Stimulated activated CD4-positive, alpha-beta T cell treated with anti-CD3 and anti-CD28 coated beads, TNF-alpha, amount 100 ng/mL, for 24 hours (primary cell): ENCODE measurements at places on chromosomes 7 and 10.

DNA sequence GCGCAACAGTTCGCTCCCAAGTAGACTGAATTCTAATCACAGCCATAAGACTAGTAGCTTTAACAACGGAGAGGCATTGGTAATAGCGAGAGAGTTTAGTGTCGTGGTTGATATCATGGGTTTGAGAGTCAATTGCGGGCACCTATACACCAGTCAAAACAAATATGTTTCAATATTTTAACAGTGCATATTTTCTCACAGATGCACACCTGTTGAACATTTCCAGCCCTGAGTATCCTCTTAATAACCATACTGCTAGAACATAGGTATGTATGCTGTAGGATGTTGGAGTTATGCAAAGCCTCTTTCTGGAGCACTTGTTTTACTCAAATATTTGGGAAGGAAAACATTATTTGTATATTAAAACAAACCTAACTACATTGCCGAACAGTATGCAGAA is 92.9 kb downstream of the FAM107B start:
- no peak for DNase-seq

DNA sequence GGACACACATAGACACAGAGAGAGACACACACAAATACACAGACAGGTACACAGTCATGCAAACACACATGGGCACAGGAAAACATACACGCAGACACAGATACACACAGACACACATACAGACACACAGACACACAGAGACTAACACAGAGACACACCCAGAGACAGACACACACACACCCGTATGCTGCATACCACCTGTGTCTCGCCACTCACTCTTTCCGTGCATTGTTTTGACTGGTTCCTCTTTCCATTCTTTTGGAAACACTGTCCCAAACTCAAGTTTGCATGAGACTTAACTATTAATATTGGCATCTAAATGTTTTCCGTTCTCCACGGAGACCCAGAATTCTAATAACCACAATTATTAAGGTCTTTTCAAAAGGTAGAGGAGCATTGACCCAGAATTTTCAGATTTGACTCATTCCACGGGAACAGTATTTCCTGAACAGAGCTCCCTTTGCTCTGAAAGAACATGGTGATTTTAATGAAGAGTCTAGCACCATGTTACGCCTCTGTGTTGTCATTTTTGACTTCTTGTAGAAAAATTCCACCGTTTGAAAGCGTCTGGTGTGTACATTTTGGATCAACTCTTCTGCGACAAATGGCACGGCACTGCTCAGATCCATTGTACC is 141.2 kb upstream of the RNF32 start:
- no peak for DNase-seq

- no peak for DNase-seq
Measured at GRCh38 chr10:127048630-127049029, 143.4 kb downstream of the DOCK1 start.

GRCh38 chr7:80324032-80324431 is 187.8 kb downstream of the GNAT3 start:
- no peak for DNase-seq

DNA sequence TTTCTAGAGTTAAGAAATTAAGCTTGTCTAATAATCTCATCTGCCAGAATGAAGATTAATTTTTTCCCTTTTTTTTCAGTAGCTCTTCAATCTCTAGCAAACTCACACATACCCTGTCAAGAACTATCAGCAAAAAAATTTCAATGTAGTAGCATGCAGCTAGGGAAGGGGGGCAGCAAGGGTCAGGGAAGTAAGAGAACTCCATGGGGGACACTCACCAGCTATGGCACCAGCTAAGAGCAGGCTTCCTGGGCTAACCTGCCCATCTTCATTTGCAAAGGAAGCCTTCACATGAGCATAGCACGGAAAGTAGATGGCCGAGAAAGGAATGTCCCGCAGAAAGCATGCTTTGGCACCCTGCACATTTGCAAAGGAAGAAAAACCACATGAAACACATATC is 190.4 kb downstream of the SLC25A13 start:
- no peak for DNase-seq

GRCh38 chr7:30285536-30286284 is 1.3 kb downstream of the ZNRF2 start:
- no peak for DNase-seq

GRCh38 chr10:48529331-48529730 is 75.5 kb downstream of the ARHGAP22 start:
- DNase-seq, result no peak

GRCh38 chr10:17443707-17444387 is 10.5 kb downstream of the ST8SIA6 start:
- DNase-seq, result no peak
